ENCODE measurements at places on chromosomes 3 and 15.

DNA sequence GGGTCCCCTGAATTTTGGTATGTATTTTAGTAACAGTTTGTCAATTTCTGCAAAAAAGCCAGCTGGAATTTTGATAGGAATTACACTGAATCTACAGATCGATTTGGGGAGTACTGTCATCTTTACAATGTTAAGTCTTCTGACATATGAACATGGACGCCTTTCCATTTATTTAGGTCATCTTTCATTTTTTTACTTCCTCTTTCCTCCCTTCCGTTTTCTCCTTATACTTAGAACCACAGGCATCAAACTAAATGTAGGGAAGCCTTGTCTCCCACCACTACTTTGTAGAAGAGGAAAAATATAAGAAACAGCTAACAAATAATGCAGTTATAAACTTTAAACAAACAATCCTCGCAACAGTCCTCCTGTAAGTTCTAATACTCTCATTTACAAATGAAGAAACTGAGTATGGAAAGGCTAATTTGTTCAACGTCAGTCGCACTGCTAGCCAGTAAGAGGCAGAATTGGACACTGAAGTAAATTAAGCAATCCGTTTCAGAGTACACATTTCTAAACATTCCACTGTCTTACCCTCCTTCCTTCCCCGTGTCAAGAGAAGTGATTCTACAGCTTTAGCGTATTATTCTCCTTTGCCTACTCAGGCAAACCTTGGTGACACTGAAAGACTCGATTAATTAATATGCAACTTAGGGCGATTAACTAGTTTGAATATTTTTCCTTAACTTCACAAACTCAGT is 25.6 kb downstream of the RHOA start:
- no peak for DNase-seq

DNA sequence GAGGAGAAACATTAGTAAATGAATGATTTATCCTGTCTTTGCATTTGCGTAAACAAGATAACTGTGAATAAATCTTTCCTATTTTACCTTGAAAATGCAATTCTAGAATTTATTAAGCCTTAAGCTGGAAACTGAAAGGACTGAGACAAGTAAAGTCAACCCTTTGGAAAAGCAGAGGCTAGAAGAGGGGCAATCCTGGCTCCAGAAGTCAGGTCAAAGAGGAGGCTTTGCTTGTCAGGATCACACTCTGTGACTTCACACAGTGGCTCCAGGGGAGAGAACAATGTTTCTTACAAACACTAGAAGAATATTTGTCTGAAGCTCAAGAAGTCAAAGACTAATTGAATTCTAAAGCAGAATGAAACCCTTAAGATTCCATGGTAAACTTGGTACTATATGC is 530.4 kb downstream of the NAALADL2 start:
- no peak for DNase-seq

- no peak for DNase-seq
These were observed 56.2 kb downstream of the TFG start for GRCh38 chr3:100765437-100765975.

DNA sequence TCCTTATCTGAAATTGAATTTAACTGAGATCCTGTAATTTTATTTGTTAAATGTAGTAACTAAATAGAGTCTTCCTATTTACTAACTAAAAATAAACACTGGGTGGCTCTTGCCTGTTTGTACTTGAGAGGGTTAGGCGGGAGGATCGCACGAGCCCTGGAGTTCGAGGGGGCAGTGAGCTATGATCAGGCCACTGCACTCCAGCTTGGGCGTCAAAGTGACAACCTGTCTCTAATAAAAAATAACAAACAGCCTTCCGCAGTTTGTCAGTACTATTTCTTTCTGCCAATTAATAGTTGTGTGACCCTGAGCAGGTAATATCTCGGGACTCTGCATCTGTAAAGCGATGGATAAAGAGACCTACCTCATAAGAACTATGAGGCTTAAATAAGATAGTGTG is 768 bp upstream of the PDE12 start:
- DNase-seq = no peak

- DNase-seq = no peak
These were observed 515.2 kb upstream of the CCDC54 start for GRCh38 chr3:106862067-106862466.

- DNase-seq = peak; percentile 60
These were observed 22.6 kb upstream of the CACNA2D2 start for GRCh38 chr3:50525987-50526386.

DNA sequence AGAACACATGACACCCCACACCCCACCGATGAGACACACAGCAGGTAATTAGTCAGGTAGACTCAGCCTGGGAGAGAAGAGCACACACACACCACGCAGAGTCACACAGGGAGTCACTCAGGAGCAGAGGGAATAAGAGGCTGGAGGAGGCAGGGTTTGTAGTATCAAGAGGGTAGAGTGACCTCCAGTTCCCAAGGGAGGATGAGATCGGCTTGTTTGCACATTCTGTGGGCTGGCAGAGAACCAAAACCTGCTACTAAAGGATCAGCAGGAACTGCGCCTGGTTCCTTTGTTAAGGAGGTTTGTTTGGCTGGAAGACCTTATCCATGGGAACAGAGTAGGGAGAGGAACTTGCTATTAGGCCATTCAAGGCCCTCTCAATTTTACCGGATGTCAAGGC is 281.4 kb upstream of the SLCO3A1 start:
- no peak for DNase-seq

DNA sequence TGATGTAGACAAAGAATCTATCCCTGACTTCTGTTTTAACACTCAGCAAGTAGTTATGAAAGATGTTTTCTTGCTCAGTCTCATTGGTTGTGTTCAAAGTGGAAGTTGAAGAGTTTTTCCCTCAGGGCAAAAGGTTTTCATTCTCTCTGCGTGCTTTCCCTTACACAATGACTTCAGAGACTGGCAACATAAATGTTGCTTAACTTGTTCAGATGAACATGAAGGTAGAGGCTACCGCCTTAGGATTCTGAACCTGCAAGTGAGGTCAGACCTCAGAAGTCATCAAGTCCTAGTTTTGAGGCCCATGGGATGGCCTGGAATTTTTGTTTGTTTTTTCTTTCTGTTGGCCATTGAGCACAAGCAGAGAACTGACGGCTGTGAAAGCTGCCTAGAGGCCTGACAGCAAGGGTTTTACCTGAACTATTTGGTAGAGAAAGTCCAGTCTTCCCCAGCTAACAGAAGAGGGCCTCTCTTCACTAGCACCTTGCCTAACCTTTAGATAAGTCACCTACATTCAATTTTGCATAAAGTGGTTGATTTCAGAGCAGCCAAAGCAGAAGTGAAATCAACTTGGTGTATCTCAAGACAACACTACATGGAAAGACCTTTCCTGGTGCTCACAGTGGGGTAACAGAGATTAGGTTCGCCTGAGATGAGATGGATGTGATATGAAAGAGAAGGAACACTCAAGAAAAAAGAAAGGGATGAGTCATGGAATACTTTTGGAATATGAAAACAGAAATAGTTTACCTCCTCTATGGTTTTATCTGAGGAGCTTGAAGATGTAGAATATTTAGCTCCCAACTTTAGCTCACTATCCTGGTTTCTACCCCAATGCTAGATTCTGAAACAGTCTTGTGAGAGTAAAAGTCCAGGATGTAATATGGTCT is 53.6 kb upstream of the AP4E1 start:
- no peak for DNase-seq

DNA sequence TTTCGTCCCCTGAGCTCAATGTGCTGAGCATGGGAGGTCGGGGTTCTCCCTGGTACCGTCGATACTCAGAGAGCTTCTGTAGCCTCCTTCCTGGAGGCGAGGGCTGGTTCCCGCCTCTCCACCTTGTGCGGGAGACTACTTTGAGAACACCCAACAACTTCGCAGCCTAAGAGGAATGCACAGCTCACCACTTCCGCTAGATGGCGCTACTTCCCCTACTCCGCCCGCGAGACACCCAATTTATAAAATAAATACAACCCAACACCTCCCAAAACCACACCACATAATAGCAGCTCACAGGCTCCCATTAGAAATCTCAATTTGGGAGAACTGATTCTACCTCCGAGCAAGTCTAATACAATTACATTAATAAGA is 1.2 kb downstream of the RGMA start:
- peak; percentile 59 for DNase-seq

- DNase-seq = peak; percentile 32
These were observed 105.8 kb upstream of the RASGRP1 start for GRCh38 chr15:38670128-38671005.

DNA sequence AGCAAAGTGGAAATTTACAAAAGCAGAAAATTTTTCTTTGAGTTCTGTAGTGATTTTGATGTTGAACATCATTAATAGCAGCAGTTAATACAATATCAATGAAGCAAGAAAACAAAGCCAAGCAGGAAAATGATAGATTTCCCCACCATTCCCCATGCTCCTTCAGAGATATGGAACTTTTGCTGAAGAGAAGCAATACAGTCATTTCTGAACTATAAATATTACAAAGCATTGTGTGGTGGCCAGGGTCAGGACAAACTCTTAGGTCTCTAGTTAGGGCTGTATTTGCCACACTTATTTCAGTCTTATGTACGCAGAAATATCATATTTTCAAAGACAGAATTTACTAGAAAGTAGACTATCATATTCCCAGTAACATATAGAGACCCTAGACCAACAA is 88.8 kb upstream of the P3H2 start:
- DNase-seq = no peak

DNA sequence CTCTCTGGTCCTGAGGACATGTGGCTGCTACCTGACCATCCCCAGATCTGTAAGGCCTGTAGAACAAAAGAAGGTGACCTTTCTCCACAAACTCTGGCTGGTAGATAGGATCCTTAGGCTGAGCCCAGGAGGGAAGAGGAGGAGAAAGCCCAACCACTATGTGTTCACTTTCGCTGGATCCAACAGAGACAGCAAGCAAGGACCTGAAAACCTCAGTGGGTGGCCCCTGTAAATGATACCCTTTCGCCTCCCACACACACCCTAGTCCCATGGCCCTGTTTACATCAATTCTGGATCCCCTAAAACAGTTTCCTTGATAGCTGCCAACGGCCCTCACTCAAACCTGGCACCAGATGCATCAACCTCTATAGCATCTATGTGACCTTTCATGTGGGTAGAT is 22.4 kb downstream of the CCDC12 start:
- DNase-seq = no peak

GRCh38 chr15:96352604-96353405 is 22.3 kb downstream of the NR2F2 start:
- no peak for DNase-seq

DNA sequence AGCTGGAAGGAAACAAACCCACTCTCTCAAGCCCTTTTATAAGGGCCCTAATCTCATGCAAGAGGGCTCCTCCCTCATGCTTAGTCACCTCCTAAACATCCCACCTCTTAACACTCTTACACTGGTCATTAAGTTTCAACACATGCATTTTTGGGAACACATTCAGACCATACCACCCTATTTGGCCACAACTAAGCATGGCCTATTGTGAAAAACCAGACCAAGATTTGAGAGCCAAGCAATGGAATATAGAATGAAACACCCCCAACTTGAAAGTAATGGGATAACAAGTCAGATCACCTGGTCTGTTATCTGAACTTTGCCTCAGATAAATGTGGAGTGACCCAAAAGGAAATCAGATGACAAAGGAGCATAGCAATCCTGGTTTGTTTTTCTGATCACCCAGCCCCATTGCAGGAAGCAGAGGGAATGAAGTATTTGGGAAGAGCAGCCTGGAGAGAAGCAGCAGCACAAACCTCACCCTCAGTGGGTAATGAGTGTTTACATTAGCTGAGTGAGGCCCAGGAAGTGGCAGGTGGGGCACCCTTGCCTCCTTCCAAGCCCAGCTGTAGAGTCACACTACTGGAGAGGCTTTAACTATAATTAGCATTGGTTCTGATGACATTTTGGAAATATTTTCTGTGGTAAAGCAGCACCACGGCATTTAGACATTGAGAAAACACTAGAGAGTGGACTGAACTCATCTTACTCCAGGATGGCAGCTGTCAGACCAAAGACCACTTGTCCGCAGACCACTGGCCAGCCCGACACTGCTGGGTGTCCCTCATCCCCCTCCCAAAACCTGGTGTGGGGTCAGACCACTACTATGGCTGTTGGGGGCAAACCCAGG is 48.8 kb upstream of the PRTG start:
- DNase-seq = no peak

- DNase-seq = no peak
These were observed 139.2 kb downstream of the NUP210 start for GRCh38 chr3:13280811-13281506.

DNA sequence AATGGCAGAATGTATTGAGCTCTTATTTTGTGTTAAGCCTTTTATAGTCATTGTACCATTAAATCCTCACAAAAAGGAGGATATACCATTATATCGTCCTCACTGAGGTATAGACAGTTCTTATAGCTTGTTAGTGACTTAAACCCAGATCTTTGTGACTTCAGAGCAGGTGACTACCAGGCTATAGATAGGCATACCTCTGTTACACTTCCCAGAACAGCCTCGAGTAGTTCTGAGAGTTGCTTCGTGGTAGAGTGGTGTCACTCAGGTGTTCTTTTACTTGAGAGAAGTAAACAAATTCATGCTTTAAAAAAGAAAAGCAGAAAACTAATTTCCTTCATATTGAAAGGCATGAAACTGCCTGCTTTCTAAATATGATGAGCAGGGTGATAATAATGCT is 59.9 kb downstream of the SEC22A start:
- no peak for DNase-seq

DNA sequence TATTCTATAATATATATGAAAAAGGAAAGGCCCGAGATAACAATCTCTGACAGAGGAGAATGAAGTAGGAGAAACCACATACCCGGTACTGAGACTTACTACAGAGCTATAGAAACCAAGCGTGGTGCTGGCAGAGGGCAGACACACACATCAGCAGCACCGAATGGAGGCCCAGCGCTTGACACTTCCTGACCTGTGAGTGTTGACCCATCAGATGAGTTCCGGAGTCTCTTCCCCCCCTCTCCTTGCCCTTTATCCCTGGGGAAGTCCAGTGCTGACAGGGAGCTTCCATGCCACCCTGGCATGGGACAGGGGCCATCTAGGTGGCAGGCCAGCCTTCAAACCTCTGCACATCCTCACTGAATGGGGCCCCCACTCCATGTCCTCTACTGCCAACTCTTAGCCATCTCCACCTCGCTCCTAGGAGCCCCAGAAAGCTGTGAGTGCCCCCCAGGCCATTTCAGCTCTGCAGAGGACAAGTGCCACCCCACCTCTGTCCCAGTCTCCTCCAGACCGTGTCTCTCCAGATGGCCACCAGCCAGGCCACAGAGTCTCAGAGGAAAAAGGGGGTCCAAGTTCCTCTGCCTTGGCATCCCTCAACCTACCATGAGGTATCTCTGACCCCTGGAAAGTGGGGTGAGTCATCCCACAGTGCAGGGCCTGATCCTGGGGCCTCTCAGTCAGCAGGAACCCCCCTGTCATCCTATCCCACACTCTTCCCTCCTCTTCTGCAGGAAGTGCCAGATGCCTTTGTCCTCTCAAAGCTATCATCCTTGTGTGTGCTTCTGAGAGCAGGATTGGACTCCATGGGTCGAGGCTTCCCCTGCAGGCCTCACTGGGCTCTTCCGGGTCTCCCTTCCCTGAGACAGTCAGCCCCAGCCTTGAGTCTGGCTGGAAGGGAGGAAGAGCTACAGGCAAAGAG is 116.5 kb upstream of the ALDH1A3 start:
- no peak for DNase-seq

DNA sequence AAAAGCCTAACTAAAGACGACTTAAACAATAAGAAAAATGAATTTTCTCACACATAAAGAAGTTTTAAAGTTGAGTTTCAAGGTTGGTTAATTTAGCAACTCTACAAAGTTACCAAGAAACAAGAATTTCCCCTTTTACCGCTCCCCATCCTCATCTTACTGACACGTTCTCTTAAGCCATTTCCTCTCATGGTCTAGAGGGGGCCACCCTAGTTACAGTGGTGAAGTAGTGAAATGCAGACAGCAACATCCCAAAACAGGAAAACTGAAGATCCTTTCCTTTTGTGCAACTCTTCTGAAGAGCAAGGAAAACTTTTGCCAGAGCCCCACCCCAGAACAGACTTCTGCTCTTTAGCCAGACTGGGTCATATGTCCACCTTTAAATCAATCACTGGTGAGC is 17.3 kb upstream of the SOX14 start:
- DNase-seq = no peak
